ENCODE measurements at places on chromosomes 7 and 10. TPM values are rescaled to one million over a fixed set of nuclear protein-coding genes. Genes with fewer than 3 reads are reported as not detected.

DNA sequence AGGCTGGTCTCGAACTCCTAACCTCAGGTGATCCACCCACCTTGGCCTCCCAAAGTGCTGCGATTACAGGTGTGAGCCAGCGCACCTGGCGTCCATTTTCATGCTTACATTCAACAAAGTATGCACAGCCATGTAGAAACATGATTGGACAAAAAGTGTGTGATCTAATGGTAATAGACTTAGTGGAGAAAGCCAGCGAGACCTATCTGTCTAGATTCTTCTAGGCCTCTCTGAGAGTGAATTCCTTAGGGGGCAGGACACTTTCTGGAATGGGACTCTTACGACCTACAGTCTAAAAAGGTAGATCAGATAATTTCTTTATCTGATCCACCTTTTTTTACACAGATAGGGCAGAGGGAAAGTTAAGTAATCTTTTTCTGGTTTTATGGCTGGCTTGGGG lies 46.3 kb upstream of the SDK1 start:
- no peak for DNase-seq

Gene INMT
- total RNA-seq, result 44.8 TPM

DNA sequence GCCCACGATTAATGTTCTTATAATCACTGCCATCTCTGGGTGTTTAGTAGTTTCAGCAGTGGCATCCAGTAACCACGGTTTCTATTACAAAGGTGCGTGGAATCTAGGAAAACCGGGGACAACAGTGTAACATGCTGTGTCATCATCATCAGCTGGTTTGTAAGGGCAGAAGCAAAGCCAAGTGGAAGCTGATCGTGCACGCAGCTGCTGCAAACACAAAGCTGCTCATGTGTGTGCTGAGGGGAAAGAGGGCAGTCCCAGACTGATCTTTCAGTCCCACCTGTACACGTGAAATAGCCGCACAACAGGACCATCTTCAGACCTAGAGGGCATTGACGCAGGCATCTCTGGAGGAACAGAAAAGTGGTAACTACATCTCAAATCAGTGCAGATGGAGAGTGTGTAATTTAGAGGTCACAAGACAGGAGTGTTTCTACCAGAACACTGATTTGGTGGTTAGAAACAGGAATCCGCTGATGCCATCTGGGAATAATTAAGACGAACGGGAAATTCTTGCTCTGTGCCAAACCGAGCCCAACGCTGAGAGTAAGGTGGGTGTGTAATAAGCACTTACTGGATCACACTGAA lies 13.4 kb downstream of the ANKRD16 start:
- no peak for DNase-seq

Gene IGF2BP3
- total RNA-seq, result 0.85 TPM

DNA sequence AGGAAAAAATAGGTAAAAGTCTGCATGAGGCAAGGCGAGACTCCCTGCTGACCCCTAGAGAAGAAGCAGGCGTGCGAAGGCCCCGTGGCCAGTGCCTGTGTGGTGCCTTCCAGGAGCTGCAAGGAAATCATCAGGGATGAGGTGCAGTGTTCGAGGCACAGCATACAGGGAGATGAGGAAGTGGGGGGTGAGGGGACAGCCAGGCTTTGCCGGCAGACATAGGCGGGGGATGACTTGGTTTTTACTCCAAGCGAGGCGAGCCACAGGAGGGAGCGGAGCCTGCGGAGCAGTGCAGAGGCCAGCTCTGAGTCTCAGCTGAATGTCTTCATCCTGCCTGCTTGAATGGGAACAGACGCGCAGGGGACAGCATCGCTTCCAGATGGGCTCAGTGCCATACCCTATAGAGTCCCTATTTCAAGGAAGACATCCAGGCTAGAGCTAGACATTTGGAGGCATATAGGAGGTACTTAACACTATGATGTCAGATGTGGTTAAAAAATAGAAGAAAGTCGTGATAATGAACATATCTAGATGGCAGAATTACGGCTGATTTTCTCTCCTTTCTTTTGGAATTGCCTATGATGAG lies 49.5 kb downstream of the TCERG1L start:
- DNase-seq, result no peak

DNA sequence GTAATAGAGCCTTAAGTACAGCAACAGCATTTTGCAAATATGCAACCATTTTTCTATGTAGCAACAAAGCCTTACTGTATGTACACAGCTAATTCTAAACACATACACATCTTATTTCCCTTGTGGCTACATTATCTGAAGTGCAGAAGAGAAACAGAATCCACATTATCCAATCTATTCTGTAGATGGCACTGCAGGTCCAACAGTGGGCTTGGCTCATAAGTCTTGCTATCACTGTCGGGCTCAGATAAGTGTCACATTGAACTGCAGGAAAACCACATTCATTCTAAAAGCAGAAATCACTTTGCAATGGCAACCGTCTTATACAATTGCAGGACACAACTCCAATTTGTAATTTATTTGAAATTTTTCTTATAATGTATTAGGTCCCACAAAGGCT lies 109.8 kb upstream of the NOBOX start:
- DNase-seq, result peak; percentile 78

- DNase-seq, result no peak
These were observed 20.0 kb upstream of the RABGEF1 start for GRCh38 chr7:66720561-66720960.

- no peak for DNase-seq
These were observed 19.0 kb downstream of the PIK3AP1 start for GRCh38 chr10:96701265-96701664.

- no peak for DNase-seq
These were observed 301.3 kb upstream of the BMPER start for GRCh38 chr7:33604056-33604455.

DNA sequence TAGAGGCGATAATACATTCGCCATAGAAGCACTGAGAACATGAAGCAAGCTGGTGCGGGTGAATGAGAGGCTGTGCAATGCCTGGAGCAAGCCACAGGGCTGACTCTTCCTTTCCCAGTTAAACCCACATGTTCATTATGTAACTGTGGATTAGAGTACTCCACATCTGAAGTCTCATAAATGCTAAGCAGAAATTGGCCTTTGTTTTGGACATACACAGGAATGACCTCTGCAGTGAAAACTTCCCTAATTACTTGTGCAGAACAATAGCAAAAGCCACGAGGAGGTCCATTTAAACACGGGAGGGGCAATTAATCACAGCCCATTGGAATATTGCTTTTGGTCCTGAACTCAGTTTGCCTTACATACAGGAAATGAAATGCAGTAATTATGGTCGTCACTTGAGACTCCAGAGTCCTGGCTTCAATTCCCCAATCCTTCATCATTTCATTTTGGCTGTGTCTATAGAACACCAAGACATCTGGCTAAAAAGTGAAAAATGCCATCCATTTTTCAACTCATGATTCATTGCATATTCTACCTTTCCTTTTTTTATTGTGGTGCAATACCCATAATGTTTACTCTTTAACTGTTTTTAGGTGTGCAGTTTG lies 78.7 kb upstream of the CXCL12 start:
- no peak for DNase-seq

Gene EPHA1
- 22.3 TPM for total RNA-seq

- DNase-seq, result no peak
These were observed 97.5 kb downstream of the PTPN20 start for GRCh38 chr10:47008769-47009168.

Gene FGL2
- 96.9 TPM for total RNA-seq

Gene PDK4
- total RNA-seq, result 45.0 TPM

DNA sequence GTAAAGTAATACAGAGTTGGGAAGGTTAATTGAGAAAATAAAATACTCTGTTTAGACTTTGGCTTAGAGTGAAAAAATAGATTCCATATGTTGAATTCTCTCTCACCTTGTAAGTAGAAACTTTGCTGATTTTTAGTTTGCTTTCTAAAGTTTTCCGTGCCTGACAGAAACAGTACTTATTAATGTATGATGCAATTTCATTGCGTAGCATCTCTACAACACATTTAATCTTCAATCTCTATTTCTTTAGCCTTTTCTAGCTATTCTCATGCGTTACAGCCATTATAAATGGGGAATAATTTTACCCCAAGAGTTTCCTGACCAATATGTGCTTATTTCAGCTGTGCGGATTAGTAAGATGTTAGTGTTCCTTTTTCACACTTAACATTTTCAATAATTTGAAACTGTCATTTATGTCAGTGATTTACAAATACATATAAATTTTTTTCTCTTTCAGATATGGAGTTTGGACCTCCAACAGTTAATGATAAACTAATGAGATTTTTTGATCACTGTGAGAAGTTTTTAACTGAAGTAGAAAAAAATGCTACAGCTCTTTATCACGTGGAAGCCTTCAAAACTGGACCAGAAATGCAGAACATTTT lies 3.3 kb downstream of the MINPP1 start:
- no peak for DNase-seq

Gene PALD1
- 14.4 TPM for total RNA-seq

DNA sequence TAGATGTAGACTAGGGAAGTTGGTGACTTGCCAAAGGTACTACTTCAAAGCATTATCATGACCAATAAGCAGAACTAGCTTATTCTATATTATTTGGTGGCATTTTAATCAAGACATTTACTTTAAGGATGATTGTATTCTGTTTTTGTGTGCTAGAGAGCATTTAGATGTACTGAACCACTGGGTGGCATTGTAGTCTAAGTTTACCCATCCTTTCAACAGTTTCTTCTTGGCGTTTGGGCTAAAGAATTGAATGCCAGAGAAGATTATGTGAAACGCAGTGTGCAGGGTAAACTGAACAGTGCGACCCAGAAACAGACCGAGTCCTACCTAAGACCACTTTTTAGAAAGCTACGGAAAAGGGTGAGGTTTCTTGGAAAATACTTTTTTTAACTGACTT lies 26.8 kb downstream of the PRPF18 start:
- DNase-seq, result peak; percentile 69

- DNase-seq, result no peak
These were observed 24.1 kb downstream of the AGAP3 start for GRCh38 chr7:151110236-151110940.

Gene NKX2-3
- total RNA-seq, result not detected

GRCh38 chr10:25766213-25766612 lies 167.8 kb upstream of the MYO3A start:
- no peak for DNase-seq
